ENCODE measurements at places on chromosomes 7 and 10.
A peak's percentile ranks its signal among the peaks of the same experiment; 100 is the strongest.

GRCh38 chr7:104296900-104297299 lies 31.5 kb upstream of the LHFPL3 start:
- no peak for DNase-seq

DNA sequence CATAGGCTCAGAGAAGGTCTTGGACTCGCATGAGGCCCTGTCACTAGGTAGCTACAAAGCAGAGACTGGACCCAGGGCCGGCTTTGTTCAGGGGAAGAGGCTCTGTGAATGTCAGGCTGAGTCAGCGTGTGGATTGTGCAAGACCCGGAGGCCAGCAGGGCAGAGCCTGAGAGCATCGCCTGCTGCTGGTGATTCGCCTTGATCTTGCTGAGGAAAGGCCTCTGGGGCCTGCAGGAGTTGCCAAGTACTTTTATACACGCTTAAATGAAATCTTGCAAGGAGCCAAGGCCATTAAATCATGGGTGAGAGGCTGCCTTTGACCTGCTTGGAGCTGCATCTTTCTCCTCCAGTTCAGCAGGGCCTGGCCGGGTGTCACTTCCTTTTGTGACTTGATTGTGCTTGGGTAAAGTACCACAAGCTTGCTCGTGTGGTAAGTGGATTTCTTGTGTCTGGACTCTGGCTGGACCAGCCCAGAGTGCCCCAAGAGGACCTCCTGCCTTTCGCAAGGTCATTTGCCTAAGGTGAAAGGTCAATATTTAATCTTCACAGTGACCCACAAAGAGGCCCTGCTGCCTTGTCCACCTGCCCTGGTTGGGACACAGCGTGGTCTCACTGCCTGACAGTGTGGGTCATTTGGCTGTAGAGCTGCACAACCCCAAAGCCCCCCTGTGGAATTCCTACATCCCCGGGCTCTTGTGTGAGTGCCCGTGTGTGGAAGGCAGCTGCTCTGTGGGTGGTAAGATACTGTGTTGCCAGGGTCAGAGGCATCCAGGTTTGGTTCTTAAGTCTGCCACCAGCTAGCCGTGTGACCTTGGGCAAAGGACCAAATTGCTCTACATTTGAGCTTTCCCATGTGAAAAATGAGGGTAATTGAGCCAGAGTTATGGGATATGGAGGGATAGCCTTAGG lies 38.6 kb upstream of the SH2D4B start:
- DNase-seq, result peak; percentile 88

GRCh38 chr7:17142831-17143541 lies 155.5 kb upstream of the AHR start:
- DNase-seq, result no peak

- DNase-seq, result no peak
Observed at GRCh38 chr10:66695046-66695445, 230.8 kb upstream of the LRRTM3 start.

GRCh38 chr10:133104963-133105640 lies 17.4 kb downstream of the ADGRA1 start:
- DNase-seq, result no peak

GRCh38 chr7:30842542-30843451 lies 68.9 kb upstream of the AQP1 start:
- DNase-seq, result no peak

GRCh38 chr10:8323428-8324054 lies 269.1 kb downstream of the GATA3 start:
- DNase-seq, result no peak

- no peak for DNase-seq
Observed at GRCh38 chr10:78830062-78830975, 238.4 kb upstream of the ZMIZ1 start.

- no peak for DNase-seq
Observed at GRCh38 chr10:13412894-13413293, 64.8 kb upstream of the SEPHS1 start.

DNA sequence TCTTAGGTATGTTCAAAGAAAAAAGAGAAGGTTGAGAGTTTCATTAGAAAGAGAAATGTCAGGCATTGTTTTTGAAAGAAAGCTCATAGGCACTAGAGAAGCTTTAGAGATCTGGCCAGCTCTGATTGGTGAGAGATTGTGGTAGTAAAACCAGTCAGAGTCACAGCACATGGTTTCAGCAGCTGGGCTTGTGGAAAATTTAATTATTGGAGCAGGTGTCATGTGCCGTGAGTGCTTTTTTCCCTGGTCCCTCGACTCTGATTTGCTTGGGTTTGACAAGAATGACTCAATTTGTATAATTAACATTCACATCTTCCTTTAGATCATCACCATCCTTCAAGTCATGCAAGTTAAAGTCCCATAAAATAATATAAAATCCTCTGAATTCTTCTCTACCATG lies 35.2 kb downstream of the MRPL32 start:
- DNase-seq, result no peak

GRCh38 chr10:97574374-97575126 lies 2.0 kb downstream of the ANKRD2 start:
- DNase-seq, result peak; percentile 27

- DNase-seq, result no peak
Observed at GRCh38 chr7:40544871-40545303, 410.1 kb downstream of the SUGCT start.

- no peak for DNase-seq
Observed at GRCh38 chr10:15144788-15145187, 23.7 kb downstream of the NMT2 start.

DNA sequence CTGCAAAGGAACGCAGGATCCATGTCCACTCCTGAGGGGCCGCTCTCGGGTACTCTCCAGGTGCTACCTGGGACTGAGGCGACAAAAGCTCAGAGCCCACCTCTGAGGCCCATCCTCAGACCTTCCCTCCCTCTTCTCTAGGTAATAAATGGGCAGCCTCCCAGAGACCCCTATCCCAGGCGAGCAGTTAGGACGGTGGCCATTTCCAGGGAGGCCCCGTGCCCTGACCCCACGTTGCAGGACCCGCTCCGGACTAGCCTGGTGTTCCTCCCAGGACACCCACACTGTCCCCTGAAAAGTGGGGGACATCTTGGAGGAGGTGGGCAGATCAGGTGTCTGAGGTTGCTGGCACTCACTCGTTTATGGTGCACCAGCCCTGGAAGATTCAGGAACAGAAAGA lies 44.3 kb downstream of the PRKAG2 start:
- DNase-seq, result no peak

- DNase-seq, result no peak
Observed at GRCh38 chr10:71404503-71405295, 8.0 kb downstream of the CDH23 start.

DNA sequence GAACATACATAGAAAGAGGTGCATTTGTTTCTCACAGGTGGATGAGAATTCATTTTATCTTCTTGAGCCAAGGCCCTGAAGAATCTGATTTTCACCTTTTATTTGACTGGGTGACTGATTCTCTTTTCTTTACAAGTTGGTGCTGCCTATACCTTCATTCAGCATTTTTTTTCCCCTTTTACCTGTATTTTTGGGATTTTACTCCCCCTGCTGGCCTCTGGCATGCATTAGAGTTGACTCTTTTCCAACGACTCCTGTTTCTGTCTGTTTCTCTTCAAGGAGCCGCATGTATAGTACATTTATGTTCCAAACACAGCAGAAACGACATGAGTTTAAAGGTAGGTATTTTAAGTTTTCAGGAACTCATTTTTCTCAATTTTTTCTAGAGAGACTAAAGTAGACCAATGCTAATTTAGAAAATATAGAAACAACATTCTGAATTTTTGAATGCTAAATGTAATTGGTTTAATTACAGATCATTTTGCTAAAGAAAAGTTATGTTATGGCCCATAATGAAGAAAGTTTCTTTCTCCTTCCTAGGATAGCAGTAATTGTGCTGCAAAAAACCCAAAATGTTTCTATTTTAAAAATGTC lies 149.8 kb upstream of the HDAC9 start:
- peak; percentile 49 for DNase-seq

- DNase-seq, result no peak
Observed at GRCh38 chr10:48807791-48808470, 123.3 kb downstream of the WDFY4 start.

GRCh38 chr10:33353853-33354252 lies 19.4 kb upstream of the NRP1 start:
- no peak for DNase-seq

- DNase-seq, result no peak
Observed at GRCh38 chr7:135231686-135232085, 2.0 kb upstream of the STRA8 start.

DNA sequence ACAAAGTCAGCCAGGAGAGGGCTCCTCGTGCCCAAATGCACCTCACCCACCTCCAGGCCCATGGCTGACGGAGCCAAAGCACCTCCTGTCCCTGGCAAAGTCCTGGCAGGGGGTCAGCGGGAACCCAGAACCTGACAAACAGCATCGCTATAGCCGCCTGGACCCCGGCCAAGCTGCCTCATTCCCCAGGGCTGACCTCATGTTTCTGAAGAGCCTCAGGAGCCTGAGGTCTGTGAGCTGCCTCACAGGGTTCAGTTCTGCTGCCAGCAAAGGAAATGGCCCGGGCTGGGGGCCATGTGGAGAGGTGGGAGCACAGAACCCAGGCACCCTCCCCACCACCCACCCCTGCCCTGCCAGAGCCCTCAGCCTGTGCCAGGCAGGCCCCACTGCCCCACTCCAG lies 4.2 kb upstream of the NANOS1 start:
- no peak for DNase-seq

- DNase-seq, result no peak
Observed at GRCh38 chr7:47648275-47648925, 66.5 kb upstream of the TNS3 start.

- DNase-seq, result no peak
Observed at GRCh38 chr10:48973065-48973464, 33.4 kb upstream of the LRRC18 start.

DNA sequence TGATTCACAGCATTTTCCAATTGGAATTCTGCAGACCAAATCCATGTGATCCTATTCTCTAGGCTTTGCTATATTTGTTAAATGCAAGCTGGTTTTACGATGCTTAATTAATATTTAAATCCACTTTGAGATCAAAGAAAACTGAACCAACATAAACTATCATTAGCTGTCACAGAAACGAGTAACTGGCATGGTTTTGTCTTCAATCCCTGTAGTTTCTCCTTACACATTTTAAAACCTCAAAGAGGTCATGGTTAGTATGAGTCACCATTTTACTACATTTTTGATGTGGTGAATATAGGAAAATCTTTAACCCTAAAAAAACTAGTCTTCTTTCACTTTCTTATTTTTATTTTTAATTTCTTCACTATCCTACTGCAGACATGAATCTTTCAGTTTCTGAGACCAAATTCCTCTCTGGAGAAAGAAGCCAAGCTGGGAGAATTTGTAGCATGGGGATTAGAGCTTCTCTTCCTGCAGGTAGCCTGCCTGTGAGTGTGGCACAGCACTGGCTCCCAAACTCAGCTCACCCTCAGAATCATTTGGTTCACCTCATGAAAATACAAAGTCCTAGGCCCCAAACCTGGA lies 8.7 kb upstream of the LIPM start:
- no peak for DNase-seq

DNA sequence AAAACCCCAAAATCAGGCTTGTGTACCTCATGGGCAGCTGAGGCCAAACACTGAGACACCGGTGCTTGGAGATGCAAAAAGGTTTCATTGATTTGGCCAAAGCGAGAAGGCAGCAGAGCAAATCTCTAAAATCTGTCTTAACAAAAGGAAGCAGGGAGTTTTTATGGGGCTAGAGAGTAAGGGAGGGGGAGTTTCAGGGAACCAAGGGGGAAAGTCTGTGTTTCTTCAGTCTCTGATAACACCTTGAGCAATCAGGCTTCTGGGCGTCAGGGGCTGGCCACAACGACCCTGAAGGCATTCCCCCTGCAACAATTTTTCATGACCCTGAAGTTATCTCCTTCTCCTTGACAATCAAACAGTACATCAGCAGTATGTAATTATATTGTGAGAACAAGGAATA lies 2.7 kb upstream of the ZNF786 start:
- no peak for DNase-seq

GRCh38 chr10:36888925-36889573 lies 236.3 kb upstream of the ANKRD30A start:
- DNase-seq, result peak; percentile 72

DNA sequence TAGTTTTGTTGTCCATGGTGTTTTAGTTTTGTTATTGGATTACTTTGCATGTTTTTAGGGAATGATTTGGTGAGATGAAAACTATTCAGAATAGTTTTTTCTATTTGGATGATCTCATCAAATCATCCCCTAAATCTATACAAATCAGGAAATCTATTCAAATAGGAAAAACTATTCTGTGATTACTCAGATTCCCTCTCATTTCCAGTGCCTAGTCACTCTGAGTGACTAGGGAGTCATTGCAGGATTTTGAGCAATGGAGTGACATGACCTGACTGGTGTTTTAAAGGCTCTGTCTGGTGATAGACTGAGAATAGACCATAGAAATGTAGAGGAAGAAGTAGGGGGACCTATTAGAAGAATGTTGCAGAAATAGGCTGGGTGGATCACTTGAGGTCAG lies 72.4 kb downstream of the TPST1 start:
- no peak for DNase-seq

DNA sequence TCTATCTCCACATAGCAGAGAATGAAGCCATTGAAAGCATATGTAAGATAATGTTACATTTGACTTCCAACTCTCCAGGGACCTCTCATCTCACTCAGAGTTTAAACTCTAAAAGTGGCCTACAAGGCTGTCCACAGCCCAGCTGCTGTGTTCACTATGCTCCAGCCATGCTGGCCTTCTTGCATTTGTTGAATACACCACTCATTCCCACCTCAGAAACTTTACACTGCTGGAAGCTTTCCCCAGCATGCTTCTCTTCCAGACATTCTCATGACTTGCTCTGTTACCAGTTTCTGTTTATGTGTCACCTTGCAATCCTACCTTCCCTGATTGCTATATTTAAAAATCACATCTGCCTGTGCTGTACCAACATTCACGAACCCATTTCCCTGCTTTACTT lies 167.2 kb downstream of the WNT2 start:
- DNase-seq, result no peak

DNA sequence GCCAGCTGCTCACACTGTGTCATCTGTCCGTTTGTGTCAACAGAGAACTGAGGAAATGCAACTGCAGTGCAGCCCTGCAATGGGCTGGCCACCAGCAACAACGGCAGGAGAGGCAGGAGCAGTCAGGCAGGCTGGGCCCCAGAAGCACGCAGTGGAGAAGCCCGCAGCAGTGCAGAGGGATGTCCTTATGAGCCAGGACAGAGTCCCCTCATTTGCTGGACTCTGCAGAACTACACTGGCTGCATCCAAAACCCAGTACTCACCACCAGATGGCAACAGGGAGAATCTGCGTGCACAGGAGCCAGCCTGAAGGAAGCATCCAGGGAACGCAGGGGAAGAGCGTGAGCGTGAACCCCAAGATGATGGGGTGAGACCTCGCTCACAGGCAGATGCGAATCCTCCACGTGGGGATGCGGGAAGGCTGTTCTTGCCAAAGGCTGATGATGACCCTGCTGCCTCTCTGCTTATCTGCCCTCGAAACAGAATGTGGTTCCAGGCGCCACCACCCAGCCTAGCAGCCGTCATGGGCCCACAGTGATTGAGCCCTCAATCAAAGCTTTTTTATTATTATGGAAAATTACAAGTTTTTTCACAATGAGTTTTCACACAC lies 232.1 kb downstream of the PTPRN2 start:
- no peak for DNase-seq

GRCh38 chr7:44153948-44154335 lies 12.8 kb upstream of the MYL7 start:
- DNase-seq, result no peak
